ENCODE measurements at places on chromosomes 4 and X.

- DNase-seq: no peak
Measured at GRCh38 chrX:100090931-100091330, 319.1 kb downstream of the PCDH19 start.

- DNase-seq: no peak
Measured at GRCh38 chrX:14776901-14777300, 96.0 kb downstream of the FANCB start.

DNA sequence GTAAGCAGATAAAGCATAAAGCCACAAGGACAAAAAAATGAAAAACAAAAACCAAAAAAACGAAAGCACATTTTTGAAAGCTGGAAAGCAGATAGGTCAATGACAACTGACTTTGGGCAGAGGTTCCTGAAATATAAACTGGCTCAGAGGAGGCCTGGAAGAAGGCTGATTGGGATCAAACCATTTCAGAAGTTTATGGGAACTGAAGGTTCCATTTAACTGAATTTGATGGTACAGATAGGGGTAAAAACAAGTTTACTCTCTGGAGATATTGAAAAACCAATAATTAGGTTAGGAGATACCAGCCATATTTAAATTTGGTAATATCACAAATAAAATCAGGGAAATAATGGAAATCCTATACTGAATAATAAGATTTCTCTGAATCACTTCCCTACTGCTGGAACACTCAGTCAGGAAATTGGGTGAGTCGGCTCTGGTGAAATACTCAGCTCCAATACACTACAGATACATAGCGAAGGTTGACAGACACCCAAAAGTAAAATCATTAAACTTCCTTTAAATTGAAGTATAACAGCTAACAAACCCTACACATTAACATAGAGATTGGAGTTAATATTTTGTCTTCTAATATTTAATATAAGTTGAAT lies 1584.3 kb downstream of the STIM2 start:
- peak; percentile 74 for DNase-seq

- no peak for DNase-seq
Measured at GRCh38 chrX:22389556-22390179, 117.0 kb downstream of the CBLL2 start.

DNA sequence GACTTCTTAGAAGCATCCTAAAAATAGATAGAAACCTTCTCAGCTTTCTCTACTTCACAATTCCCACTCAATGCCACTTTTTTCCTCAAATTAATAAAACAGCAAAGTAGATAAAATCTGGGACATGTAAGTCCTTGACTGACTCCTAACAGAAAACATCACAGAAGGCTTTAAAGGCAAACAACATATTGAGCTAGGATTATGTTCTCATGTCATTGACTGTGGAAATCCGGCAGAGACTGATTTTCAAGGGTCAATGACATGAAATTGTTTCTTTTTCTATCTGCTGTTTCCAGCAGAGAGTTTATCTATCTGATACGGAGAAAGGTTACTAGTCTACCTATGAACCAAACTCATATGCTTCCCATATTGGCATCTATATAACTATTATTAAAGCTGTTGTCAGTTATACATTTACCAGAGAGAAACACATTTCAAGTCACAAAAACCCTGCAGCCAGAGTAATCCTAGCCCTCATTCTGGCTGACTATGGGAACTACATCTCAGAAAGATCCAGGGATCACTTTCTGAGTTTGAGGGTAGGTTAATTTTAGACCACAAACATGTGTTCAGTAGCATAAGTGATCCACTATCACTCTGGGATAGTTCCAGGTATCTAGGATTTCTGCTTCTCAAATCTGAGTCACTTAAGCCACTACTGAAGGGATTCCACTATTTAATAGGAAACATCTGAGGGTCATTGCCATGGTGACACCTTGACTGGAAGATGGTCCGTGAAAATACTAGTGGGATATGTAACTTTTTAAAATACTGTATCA lies 147.6 kb downstream of the PPP3CA start:
- DNase-seq: no peak

GRCh38 chrX:361231-362145 lies 25.2 kb downstream of the PPP2R3B start:
- no peak for DNase-seq

DNA sequence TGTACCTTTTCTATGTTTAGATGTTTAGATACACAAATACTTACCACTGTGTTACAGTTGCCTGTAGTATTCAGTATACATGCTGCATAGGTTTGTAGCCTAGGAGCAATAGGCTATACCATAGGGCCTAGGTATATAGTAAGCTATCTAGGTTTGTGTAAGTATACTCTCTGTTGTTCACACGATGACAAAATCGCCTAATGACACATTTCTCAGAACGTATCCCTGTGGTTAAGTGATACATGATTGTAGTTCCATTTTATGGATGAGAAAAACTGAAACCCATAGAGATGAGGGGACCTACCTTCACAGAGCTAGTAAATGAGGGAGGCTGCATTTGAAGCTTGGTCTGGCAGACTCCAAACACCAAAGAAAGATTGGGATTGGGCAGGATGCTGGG lies 79.4 kb upstream of the EFNB1 start:
- no peak for DNase-seq

GRCh38 chrX:58051346-58051745 lies 141.1 kb upstream of the ZXDA start:
- no peak for DNase-seq

GRCh38 chr4:170080496-170080895 lies 9.3 kb downstream of the AADAT start:
- DNase-seq: peak; percentile 99

DNA sequence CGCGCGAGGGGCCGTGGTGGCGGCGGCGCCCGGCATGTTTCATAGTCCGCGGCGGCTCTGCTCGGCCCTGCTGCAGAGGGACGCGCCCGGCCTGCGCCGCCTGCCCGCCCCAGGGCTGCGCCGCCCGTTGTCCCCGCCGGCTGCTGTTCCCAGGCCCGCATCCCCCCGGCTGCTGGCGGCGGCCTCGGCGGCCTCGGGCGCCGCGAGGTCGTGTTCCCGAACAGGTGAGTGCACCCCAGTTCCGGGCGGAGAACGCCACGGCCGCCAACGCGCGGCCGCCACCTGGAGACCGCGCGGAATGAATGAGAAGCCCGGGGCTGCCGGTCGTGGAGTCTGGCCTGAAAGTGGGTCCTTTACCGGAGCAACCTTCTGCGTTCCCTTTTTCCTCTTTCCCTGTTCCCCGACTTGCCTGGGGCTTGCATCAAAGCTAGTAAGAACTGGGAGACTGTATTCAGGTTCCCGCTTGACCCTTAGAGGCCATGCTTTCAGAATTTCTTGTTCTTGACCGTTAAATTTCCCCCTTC lies 429 bp downstream of the NOCT start:
- no peak for DNase-seq
